ENCODE measurements at places on chromosomes 1 and 21.

- peak; percentile 51 for DNase-seq
Observed at GRCh38 chr1:53046930-53047329, 15.1 kb upstream of the PODN start.

DNA sequence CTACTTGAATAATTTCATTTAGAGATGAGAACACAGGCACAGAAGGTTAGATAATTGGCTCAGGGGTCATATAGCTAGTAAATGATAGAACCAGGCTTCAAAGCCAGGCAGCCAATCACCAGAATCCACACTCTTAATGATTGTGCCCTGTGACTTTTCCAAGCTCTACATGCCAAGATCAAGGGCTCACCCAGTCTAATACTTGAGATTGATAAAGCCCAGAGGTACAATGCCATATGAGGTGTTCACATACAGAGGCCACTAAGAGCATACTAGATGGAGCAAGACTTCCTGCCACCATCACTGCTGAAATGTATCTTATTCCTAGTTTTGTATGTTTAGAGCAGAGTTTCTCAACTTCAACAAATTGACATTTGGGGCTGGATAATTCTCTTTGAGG lies 40.9 kb upstream of the MCOLN3 start:
- DNase-seq = no peak

DNA sequence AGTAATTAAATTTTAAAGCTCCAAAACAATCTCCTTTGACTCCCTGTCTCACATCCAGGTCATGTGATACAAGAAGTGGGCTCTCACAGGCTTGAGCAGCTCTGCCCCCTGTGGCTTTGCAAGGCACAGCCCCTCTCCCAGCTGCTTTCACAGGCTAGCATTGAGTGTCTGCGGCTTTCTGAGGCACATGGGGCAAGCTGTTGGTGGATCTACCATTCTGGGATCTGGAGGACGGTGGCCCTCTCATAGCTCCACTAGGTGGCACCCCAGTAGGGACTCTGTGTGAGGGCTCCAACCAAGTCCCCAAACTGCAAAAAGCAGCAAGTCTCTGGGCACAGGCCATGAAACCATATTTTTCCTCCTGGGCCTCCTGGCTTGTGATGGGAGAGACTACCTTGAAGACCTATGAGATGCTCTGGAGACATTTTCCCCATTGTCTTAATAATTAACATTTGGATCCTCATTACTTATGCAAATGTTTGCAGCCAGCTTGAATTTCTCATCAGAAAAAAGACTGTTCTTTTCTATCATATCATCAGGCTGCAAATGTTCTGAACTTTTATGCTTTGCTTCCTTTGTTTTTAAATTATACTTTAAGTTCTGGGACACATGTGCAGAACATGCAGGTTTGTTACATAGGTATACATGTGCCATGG lies 554.1 kb upstream of the OLFM3 start:
- peak; percentile 49 for DNase-seq

GRCh38 chr1:200706111-200706814 lies 32.4 kb upstream of the CAMSAP2 start:
- no peak for DNase-seq

GRCh38 chr1:238981317-238981933 lies 404.9 kb upstream of the CHRM3 start:
- DNase-seq = no peak

DNA sequence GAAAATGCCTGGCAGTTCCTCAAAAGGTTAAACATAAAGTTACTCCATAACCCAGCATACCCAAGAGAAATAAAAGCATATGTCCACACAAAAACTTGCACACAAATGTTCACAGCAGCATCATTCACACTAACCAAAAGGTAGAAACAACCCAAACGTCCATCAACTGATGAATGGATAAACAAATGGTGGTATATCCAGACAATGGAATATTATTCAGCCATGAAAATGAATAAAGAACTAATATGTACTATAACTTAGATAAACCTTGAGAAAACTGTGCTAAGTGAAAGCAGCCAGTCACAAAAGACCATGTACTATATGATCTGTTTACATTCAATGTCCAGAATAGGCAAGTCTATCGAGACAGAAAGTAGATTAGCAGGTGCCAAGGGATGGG lies 60.4 kb downstream of the CAMK2N1 start:
- DNase-seq = no peak

DNA sequence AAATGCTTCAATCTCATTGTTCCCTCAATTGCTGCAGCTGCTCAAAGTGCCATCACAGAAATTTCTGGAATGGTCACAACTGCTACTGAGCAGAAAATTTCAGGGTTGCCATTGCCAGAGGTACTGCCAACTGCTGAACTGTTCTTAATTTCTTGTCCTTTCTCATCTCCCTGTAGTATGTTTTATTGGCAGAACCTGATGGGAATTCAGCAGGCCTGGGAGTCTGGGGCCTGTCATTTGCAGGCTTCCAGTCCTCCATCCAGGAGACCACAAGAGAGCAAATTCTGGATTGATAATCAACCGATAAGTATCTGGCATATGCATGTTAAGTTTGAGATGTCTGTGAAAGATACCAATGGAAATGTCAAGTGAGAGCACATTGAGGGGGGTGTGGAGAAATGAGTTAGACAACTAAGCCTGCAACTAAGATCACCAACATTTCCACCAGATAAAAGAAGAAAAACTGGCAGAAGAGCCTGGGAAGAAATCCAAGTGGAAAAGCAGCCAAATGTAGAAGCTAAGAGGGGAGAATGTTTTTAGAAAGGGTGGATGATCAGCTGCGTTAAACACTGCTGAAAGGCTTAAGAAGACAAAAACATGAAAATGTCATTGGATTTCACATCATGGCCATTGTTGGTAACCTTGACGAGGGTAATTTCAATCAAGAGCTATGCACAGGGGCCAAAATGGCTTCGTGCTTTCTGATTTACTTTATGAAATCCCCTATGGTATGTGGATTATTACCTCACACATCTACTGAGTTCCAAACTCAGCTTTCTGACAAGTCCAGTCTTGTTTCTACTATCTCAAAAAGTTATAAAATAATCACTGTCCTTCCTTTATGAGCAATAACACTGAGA lies 648.1 kb downstream of the PLPP3 start:
- no peak for DNase-seq

DNA sequence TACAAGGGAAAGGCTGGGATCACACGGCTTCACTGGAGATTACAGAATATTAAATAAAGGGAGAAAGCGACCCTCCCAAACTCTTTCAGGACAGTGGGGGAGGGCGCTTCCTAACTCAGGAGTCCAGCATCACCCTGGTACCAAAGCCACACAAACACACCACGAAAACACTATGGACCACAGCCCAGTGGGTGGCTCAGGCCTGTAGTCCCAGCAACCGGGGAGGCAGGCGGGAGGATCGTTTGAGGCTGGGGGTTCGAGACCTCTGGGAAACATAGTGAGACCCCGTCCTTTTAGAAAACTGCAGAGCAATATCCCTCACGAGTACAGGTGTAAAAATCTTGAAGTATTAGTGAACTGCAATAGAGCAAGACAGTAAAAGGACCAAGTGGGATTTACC lies 16.0 kb downstream of the TRIM11 start:
- DNase-seq = no peak

DNA sequence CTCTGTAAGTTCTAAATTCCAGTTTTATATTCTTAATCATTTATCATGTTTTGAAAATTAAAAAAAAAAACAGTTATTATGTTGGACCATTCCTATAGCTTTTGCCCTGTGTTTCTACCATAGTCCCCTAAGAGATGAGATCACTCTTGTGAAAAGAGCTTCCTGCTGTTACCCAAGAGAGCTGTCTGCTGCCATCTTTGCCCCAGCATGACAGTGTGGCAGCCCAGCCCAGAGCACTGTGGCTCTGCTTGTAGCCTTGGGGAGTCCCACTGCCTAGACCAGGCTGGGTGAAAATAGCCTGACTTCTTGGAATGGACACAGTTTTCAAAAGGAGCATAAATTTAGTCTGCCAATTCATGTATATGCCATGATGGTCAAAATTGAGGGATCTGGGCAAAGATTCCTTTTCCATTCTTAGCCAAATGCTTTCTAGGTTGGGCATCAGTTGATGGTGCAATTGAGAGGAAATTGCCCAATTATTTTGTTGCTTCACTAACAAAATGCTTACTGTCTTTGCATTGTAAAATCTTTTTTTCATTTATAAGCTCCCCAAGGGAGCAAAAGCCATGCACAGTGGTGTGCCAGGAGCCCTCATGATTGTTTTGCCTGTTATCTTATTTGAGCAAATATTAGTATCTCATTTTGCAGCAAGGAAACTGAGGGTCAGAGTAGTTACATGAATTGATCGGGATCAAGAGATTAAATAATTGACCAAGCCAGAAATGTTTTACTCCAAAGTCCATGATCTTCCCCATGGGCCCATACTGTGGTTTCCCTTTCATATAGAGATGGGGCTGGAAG lies 72.8 kb downstream of the ETS2 start:
- no peak for DNase-seq

GRCh38 chr1:167627865-167628641 lies 2.0 kb upstream of the RCSD1 start:
- no peak for DNase-seq

DNA sequence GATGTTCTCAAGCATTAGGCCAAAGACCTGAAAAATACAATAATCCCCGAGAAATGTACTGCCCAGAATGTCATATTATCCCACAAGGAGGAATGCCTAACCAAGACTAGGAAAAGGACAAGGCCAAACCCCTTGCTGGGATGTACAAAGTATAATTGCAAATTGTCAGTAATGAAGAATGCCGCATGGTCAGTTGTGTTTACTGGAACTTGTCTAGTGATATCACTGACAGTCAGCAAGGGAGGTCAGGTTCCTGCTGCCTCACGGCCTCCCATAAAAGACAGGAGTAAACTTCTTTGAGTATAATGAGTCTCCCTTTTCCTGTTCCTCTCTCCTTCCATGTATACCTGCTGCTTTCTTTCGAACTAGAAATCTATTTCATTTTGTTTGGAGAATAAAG lies 222.8 kb downstream of the RHOU start:
- no peak for DNase-seq

- no peak for DNase-seq
Observed at GRCh38 chr1:230270559-230271281, 155.4 kb downstream of the PGBD5 start.

GRCh38 chr21:18138507-18138906 lies 106.1 kb upstream of the CHODL start:
- DNase-seq = no peak

GRCh38 chr21:10641107-10641506 lies 119.7 kb downstream of the TPTE start:
- DNase-seq = no peak

DNA sequence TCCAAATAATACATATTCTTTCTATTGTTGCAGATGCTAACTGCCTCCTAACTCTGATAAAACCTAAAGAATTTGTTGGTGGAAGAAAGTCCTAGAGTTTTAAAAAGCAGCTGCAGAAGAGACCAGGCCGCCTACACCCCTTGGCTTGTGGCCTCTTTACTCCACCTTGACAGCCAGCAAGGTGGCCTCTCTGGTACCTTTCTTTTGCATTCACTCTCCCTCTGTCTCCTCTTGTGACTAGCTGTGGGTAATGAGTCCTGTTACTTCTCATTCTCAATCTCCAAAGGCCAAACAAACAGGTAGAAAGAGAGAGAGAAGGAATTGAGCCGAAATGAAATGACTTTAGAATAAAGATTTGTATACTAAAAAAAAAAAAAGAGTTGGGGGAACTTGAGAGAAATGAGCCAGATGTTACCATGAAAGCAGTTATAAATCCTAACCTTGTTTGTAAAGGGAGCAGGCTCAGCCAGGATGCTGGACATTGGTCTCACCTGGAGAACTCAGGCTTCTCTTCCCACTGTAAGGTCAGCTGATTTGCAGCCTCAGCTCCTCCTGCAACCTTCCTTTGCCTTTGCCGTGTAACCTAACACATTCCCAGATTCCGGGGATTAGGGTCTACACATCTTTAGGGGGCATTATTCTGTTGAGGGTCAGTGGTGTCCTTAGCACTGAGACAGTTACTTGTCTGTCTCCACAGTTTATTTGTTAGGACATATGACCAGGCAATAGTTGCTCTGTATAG lies 164.1 kb upstream of the IRF2BP2 start:
- DNase-seq = no peak

DNA sequence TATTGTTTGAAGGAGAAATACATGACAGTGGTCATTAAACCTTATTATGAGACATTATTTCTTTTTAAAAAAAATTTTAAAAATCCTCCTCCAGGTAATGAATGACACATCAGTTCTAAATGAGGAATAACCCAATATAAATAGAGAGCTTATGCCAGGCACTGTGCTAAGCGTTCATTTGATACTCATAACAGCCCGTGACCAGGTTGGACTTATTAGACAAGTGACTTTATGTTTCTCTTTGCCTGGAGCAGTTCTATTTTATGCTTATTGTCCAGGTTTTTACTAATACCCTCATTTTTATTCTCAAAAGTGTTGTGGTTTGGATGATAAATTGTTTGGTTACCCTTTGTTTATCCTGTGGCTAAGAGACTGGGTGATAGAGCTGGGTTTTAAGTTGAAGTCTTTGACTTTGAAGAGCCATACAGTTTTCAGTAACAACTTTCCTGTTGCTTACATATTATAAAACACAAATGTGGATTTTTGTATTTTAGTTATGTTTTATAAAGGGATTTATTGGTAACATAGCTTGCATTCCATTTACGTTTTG lies 84.2 kb downstream of the RABGAP1L start:
- DNase-seq = peak; percentile 10

DNA sequence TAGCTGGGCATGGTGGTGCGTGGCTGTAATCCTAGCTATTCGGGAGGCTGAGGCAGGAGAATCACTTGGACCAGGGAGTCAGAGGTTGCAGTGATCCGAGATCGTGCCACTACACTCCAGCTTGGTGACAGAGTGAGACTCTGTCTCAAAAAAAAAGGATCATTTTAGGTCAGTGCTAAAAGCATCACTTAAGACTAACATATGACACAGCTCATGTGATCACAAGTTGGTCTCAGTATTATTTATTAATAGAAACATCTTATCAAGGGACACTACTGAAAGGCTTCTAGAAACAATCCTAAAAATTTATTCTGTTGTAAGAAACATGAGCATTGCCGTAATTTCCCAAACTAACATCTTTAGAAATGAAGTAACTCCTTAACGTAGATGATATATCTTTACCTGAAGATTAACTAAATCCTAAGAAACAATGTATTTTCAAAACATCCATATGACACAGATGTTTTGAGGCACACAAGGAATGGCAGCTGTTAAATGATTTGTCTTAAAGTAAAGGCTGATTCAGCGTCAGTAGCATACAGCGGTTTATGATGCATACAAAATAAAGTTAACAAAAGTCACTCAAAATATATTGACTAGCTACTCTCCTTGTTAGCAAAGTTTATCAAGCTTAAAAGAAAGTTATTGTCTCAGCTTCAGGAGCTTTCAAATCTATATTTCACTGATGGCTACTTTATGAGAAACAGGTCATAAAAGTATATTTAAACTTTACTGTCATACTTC lies 2.6 kb downstream of the NIBAN1 start:
- DNase-seq = no peak

GRCh38 chr1:78437941-78438340 lies 52.8 kb upstream of the PTGFR start:
- DNase-seq = no peak

DNA sequence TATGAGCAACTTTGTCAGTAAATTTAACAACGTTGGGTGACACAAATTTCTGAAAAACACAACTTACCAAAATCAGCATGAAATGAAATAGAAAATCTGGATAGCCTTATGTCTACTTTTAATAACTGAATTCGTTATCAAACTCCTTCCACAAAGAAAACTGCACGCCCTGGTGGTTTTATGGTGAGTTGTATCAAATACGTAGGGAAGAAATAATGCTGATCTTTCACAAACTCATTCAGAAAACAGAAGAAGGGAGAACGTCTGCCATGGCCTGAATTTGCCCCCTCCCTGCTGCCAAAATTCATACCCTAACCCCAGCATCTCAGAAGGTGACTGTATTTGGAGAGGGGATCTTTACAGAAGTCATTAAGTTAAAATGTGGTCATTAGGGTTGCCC lies 50.0 kb upstream of the COL18A1 start:
- no peak for DNase-seq
